ENCODE measurements at places on chromosomes 13 and 19.

DNA sequence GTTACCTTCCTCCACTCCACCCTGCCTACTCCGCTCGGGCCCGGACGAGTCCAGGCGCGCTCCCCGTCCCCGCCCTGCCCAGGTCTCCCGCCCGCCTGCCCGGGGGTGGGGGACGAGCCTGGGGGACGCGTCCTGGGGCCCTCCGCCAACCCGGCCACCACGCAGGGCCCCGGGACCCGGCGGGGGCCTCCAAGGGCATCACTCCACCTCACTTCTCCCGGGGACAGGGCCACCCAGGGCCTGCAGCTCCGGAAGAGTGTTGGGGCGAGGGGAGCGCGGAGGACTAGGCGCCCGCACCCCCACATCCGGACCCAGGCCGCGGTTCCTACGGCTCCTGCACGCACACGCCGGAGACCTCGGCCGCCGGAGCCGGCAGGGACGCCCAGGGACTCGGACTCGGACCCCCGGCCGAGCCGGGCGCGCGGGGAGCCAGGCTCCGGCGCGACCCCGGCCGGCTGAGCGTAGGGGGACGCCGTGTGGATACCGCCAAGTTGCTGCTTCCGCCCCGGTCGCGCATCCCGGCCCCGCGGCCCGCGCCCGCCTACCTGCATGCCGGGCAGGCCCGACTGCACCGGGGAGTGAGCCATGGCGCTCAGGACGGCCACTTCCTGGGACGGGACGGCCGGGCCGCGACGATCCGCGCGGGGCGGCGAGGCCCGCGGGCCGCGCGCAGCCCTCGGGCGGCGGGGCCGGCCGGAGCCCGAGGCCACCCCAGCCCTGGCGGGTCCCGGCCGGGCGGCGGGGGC, 534 bp downstream of the STK24 start:
- peak; percentile 36 for DNase-seq

- DNase-seq = peak; percentile 45
These were observed 18.8 kb downstream of the PDCD5 start for GRCh38 chr19:32599736-32600157.

DNA sequence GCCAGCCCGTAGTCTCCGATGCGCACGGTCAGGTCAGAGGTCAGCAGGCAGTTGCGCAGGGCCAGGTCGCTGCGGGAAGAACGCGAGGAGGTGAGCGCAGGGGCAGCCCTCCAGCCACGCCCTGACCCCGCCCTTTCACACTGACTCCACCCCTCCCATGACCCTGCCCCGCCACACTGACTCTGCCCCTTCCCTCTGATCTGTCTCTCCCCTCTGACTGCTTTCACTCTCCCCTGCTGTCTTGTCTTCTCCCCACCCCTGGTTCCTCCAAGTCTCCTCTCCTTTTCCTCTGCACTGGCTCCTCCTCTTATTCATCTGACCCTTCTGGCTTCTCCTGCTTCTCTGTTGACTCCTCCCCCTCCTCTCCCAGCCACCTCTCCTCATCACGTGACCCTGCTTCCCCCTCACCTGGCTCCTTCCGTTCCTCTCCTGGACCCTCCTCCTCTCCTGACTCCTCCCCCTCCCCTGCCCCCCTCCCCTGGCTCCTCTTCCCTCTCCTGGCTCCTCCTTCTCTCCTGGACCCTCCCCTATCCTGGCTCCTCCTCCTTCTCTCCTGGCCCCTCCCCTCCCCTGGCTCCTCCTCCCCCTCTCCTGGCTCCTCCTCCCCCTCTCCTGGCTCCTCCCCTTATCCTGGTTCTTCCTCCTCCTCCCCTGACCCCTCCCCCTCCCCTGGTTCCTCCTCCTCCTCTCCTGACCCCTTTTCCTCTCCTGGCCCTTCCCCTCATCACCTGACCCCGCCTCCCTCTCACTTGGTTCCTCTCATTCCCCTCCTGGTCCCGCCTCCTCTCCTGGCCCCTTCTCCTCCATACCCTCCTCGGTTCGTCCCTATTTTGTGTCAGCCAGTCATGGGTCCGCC, 9.9 kb downstream of the LMTK3 start:
- DNase-seq = peak; percentile 63

DNA sequence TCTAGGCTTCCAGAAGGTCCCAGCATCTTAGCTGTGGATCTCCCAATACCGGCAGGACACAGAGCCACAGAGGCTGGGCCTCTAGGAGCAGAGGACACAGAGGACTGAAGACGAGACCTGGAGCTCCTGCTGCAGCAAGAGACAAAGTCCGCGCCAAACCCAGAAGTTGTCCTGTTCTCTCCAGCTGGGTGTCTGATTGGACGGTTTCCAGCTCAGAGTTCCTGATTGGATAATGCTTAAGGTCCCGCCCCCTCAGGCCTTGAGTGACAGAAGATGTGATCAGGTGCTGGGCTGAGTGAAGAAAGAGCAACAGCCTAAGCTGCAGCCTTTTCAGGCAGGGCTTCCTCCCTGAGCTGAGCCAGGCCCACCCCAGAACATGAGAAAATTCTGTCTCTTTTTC, 59.9 kb upstream of the ZNF85 start:
- no peak for DNase-seq

- DNase-seq = no peak
These were observed 30.5 kb downstream of the MTRF1 start for GRCh38 chr13:41232578-41233480.

DNA sequence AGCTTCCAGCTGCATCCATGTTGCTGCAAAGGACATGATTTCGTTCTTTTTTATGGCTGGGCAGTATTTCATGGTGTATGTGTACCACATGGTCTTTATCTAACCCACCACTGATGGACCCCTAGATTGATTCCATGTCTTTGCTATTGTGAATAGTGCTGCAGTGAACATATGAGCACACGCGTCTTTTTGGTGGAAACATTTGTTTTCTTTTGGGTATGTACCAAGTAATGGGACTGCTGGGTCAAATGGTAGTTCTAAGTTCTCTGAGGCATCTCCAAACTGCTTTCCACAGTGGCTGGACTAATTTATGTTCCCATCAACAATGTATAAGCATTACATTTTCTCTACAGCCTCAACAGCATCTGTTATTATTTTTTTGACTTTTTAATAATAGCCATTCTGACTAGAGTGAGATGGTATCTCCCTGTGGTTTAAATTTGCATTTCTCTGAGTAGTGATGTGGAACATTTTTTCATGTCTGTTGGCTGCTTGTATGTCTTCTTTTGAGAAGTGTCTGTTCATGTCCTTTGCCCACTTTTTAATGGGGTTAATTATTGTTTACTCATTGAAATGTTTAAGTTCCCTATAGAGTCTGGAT, 6.8 kb upstream of the UBE2L5 start:
- DNase-seq = no peak

GRCh38 chr13:44294876-44295275, 78.7 kb upstream of the SERP2 start:
- no peak for DNase-seq

GRCh38 chr13:113863524-113864272, at the start of gene GAS6:
GAS6 (minus strand) TSS chr13:113864076; CDS start chr13:113863920, 156 bp downstream.
- DNase-seq = no peak

- no peak for DNase-seq
These were observed 846 bp downstream of the RPL13A start for GRCh38 chr19:49488046-49488862.

GRCh38 chr13:83878691-83879430, 3.4 kb downstream of the SLITRK1 start:
- DNase-seq = no peak

GRCh38 chr19:44367024-44367423, 10.5 kb upstream of the ZNF112 start:
- no peak for DNase-seq

DNA sequence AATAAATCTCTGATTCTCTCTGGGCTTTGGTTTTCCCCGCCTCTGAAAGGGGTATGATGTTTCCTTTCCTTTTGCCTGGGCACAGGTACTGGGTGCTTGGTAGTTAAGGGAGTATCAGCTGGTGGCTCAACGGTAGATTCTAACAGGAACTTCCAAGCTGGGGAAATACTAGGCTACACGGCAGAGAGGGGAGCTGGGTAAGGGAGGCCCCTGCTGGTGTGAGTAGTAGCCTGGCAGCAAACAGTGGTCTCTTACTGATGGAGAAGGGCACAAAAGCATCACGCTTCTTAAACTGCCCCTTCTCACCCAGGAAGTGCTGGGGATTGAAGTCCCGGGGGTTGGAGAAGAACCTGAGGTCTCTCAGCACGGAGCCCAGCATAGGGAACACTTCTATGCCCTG, 26.9 kb upstream of the CYP2A7 start:
- DNase-seq = no peak

All from stimulated activated CD4-positive, alpha-beta T cell treated with anti-CD3 and anti-CD28 coated beads, Interleukin-1b, Interleukin-23, amount 100 ng/mL, for 4 hours (primary cell).